ENCODE measurements at places on chromosomes 11 and 22.

DNA sequence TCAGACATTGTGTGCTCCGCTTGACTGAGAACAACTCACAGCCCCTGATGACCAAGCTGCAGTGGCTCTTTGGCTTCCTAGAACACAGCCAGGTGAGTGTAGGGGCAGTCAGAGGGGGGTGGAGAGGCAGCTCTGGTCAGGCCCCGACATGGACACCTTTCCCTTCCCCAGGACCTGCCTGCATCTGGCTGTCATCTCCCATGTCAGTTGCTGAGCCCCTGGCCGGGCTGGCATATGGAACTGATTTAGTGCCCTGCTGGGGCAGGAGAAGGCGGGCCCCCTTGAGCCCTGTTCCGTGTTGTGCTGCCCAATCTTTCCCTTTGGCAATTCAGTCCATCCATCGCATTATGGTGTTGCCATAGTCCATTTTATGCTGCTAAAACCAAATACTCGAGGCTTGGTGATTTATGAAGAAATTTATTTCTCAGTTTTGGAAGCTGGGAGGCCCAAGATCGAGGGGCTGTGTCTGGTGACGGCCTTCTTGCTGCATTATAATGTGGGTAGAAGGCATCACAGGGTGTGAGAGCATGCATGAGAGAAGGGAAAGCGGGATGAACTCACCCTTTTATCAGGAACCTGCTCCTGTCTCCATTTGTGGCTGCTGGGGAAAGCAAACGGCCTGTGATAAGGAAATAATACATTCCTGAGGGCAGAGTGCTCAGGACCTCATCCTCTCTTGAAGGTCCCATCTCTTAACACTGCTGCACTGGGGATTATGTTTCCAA lies 19.0 kb downstream of the USP35 start:
- DNase-seq, result no peak

GRCh38 chr11:106011481-106011880 lies 10.6 kb downstream of the MSANTD4 start:
- DNase-seq, result no peak

- DNase-seq, result no peak
Observed at GRCh38 chr11:83116015-83116641, 40.8 kb upstream of the PCF11 start.

GRCh38 chr22:20051927-20052308 lies 28.1 kb upstream of the DGCR8 start:
- DNase-seq, result no peak

GRCh38 chr22:45834241-45834640 lies 142.7 kb downstream of the WNT7B start:
- DNase-seq, result no peak

DNA sequence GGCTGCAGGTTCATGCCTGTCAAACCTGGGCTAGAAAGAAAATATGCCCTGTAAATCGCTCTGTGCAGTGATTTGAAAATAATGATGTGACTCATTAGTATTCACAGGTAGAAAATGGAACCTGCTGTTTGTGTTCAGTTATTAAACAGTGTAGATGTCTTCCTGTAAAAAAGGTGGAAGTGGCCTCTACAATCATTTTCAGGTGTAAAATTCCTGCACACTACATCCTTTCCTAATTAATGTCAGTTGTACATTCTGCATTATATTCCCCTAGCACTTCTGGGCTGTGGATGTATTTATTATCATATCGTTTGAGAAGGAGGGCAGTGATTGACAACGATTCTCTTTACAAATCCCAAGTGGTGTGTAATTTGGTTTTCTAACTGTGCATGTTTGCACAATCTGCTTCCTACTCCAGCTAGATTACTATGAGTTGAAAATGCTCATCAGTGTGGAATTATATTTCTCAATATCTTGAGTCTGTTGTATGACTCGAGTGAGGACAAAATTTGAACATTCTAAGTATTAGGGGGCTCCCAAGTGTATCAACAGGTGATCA lies 454.0 kb upstream of the DDI1 start:
- no peak for DNase-seq

Measured in NCI-H748 treated with DMSO at 0.1 percent for 48 hours (cell line).